CD4-positive, alpha-beta T cell treated with Interleukin-15 for 4 hours (primary cell): ENCODE measurements at places on chromosomes 7 and 10.
A peak's percentile ranks its signal among the peaks of the same experiment; 100 is the strongest.

DNA sequence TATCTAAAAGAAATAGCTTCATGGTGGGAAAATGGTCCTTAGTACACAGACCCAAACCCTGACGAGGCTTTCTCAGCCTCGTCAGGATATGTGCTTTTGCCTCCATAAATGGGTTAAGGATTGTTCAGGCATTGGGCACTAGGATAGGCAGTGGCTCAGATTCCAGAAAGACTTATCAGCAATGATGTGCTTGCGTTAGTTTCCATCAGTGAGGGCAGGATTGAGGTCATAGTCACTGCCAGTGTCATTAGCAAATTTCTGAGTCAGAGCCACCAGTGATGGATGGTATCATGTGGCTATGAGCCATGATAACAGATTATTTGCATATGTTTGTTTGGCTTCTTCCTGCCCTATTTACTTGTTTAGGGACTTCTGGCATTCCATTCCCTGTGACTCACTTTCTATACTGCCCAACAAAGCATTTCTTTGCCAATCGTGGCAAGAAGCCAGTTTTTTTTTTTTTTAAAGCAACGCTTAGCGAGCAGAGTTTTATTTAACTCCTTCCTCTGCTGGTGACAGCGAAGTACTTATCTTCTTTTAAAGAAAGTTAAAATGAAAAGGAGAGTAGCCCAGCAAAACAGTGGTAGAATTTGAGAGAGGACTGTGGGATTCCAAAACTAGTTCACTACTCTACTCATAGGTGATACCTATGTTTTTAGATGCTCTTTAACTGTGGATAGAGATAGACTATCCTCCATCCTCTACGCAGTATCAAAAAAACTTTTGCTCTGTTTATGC, 44.4 kb downstream of the MYPN start:
- DNase-seq: no peak

DNA sequence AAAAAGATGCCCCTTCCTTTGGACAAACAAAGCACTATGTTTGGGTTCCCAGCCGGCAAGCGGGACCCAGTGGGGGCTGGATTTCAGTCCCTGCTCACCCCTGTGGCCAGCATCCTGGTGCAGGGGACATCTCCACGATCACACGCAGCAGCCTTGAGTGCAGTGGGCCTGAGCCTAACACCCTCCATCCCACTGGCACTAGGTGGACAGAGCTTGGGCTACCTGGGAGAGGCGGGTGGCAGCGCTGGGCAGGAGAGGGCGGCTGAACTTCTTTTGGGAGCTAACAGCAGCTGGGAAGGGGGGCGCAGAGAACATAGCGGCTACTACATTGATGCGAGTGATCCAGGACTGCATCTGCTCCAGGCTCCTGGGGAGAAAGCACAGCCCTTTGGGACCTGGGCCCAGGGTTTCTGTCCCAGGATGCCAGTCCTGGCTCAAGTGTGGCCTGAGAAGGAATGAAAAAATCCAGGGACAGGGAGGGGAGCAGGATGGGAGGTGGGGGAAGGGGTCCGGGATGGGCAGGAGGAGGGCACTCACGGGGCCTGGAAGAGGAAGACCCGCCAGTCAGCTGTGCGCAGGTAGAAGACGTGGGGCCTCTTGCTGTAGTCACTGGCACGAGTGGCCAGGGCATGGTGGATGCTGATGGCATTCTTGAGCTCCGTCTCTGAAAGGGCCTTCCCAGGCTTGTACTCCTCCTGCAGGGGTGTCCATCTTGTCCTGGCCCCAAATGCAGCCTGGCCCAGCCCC, 9.0 kb downstream of the NFKB2 start:
- no peak for DNase-seq

DNA sequence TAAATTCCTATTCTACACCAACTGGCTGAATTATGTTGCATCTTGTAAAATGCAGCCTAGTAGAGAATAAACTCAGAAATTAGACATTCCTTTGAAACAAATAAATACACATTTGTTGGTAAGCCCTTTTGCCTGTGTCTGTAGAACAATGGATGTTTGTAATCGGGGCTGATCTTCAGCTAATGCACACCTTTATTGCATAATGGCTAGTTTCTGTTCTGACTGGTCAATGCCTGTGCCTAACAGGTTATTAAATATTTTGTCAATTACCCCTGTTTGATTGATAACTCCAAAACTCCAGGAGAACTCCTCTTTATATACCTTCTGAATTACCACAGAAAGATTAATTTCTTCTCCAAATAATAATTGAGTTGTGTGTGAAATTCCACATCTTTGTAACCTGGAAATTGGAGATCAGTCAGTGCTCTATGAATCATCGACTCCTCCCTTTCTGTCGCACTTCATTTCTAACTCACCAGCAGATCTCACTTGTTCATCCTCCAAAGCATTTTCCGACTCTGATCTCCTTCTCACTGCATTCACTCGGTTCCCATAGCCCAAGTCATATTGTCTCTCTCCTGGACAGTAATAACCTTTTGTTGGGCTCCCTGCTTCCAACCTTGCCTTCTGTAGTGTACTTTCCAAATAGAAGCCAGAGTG, 196.0 kb upstream of the FZD1 start:
- DNase-seq: no peak

GRCh38 chr10:100997360-100998182, 2.0 kb upstream of the LZTS2 start:
- peak; percentile 64 for DNase-seq

DNA sequence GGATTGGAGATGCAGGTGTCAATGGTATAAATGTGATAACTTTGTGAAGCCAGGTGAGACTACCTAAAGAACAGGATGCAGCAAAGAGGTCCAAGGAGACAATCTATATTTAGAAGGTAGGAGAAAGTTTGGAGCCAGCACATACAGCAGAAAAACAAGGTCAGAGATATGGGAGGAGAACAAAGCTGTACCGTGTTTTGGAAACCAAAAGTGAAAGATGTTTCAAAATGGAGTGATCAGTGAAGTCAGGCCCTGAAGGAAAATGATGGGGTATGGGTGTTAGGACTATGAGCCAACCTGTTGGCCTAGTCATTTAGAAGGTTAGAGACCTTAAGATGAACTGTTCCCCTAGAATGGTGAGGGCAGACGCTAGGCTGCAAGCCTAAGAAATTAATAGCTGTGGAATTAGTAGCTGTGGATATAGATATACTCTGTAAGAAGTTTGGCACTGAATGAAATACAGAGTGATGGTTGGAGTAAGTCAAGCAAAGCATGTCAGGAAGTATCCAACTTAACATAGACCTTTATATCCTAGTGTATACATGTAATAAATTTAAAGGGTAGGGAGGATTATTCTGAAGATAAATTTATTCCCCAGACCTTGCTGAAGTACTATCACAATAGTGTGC, 149.8 kb upstream of the WNT16 start:
- no peak for DNase-seq

DNA sequence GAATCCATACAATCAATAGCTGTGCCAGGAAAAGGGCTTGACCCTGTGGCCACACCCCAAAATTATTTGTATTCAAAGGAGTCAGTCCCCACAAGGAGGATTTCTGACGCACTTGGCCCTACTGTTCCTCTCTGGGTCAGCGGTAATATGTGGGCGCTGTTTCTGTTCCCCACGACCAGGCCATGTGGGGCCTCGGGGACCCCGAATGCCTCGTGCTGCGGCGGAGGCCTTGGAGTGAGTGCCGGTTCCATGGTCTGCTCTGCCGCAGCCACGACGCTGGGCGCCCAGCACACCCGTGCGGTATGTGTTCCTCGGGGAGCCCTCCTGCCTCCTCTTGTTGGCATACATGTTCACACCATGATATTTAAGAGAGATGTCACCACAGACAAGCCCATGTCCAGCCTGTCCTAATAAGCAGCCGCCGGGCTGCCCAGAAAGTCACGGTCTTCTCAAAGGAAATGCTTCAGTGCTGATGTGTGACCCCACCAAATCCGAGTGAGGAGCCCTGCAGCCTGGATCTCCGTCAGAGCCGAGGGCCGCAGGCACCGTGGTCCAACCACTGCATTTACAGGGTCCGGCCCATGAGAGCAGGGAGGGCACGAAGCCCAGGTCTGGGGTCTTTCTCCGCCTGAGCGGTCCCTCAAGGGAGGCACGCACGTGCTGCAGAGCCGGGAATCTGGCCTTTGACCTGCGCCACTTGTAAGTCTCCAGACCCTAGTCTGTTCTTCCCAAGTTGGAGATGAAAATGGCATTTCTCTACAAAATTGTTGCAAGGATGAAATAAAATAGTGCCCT, 36.0 kb downstream of the EN2 start:
- DNase-seq: no peak

DNA sequence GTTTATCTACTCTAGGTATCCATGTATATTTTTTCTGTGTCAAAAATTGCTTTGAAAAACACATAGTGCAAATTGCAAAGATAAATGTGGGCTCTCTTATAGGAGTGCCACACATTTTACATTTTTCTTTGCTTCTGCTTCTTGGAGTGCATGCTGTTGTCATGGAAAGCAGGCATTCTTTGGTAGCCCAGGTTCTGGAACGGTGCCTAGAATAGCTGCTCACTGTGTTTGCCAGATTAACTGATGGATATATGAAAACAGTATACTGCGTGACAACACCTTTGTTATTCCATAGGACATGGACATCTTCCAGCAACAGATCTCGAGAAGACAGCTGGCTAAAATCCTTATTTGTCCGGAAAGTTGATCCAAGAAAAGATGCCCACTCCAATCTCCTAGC, 13.4 kb downstream of the NIPSNAP2 start:
- no peak for DNase-seq

- no peak for DNase-seq
These were observed 29.2 kb downstream of the EXOC4 start for GRCh38 chr7:133282094-133282493.

DNA sequence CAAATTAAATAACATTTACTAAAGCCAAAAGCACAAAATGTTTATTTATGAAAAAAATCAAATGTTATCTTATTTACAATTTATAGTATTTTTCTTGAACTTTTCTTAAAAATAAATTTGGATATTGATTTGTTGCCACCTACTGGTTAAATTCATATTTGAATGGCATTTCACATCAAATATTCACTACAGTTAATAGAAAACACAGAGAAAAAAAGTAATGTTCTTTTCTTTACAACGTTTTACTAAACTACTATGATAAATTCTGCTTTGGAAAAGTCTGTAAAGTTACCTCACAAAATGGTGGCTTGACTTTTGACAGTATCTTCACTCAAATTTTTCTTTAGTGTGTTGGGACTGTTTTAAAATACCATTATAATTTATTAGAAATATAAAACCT, 52.7 kb downstream of the SRPK2 start:
- no peak for DNase-seq

GRCh38 chr7:69204943-69205342, 393.3 kb upstream of the AUTS2 start:
- no peak for DNase-seq

- no peak for DNase-seq
These were observed 631.3 kb downstream of the PHTF2 start for GRCh38 chr7:78429878-78430277.

- no peak for DNase-seq
These were observed 1005.8 kb downstream of the GATA3 start for GRCh38 chr10:9060314-9060713.

- no peak for DNase-seq
These were observed 208.3 kb downstream of the LRMDA start for GRCh38 chr10:75639736-75640135.

- no peak for DNase-seq
These were observed 37.9 kb upstream of the TNS3 start for GRCh38 chr7:47619806-47620205.

- DNase-seq: no peak
These were observed 12.2 kb upstream of the HNRNPF start for GRCh38 chr10:43421201-43421507.
